ENCODE measurements at places on chromosomes 7 and 10.

- DNase-seq: no peak
These were observed 58.3 kb downstream of the SEMA3C start for GRCh38 chr7:80860554-80860953.

DNA sequence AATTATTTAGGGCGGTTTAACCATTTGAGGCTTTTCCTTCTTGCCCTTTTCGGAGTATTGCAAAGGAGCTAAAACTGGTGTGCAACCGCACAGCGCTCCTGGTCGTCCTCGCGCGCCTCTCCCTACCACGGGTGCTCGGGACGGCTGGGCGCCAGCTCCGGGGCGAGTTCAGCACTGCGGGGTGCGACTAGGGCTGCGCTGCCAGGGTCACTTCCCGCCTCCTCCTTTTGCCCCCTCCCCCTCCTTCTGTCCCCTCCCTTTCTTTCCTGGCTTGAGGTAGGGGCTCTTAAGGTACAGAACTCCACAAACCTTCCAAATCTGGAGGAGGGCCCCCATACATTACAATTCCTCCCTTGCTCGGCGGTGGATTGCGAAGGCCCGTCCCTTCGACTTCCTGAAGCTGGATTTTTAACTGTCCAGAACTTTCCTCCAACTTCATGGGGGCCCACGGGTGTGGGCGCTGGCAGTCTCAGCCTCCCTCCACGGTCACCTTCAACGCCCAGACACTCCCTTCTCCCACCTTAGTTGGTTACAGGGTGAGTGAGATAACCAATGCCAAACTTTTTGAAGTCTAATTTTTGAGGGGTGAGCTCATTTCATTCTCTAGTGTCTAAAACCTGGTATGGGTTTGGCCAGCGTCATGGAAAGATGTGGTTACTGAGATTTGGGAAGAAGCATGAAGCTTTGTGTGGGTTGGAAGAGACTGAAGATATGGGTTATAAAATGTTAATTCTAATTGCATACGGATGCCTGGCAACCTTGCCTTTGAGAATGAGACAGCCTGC is 3.1 kb downstream of the FZD1 start:
- no peak for DNase-seq

GRCh38 chr7:133754708-133755107 is 372.4 kb upstream of the LRGUK start:
- no peak for DNase-seq

GRCh38 chr10:92239600-92240288 is 51.1 kb downstream of the CPEB3 start:
- no peak for DNase-seq

GRCh38 chr10:122774231-122774630 is 71.4 kb downstream of the CUZD1 start:
- no peak for DNase-seq

GRCh38 chr7:91973639-91974038 is 33.0 kb downstream of the AKAP9 start:
- DNase-seq: no peak

DNA sequence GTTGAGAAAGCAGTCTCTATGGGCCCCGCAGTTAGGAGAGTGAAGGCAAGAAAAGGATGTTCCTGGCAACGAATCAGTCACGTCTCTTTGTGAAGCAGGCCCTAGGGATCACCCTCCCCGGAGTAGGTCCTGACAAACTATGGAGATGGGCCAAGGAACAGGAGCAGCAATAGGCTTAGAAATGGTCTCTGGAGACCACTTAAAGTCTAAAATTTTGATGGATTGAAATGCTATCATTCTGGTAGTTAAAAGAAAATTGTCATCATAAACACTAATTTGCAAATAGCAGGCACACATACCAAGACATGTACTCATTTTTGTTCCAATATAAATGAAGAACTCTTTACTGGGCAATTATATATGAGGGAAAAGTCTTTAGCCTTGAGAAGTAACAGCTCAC is 123.5 kb downstream of the ITGB8 start:
- no peak for DNase-seq

GRCh38 chr10:93464776-93465388 is 17.3 kb downstream of the MYOF start:
- no peak for DNase-seq

DNA sequence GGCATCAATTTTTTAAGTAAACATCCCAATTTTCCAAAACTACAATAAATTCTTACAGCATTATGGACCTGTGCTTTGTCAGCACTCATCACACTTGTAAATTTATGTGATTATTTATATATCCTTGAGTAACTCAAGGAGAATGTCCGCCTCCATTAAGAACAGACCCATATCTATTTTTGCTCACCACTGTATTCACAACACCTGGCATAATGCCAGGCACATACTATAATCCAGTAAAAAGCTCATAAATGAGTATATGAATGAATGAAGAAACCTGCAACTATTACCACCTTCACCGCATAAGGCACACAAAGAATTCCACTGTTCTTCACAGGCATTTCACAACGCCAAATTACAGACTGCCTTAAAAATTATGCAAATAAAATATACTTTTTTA is 46.9 kb downstream of the MINDY3 start:
- no peak for DNase-seq

DNA sequence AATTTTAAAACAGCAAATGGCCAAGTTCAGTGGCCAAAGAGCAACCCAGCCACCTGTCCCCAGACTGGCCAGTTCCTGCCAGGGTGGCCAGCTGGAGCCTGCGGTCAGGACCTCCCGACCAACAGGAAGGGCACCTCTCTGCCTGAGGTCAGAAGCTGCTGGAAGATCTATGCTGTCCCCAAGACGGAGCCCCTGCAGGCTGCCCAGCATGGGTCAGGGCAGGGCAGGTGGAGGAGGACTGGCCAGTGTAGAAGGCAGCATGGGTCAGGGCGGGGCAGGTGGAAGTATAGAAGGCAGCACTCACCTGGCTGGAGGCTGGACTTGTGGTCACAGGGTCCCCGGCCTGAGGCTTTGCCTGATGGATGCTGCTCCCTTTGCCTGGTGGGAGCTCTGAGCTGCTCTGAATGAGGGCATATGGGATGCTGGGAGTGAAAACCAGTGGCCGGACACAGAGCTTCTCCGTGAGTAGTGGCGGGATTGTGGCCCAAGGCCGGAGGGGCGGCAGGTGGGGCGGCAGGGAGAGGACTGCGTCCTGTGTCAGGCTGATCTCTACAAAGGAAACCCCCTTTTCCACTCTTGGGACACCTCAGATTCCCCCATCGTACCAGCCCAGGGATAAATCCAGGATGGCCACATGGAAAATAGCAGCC is 229.2 kb downstream of the TCERG1L start:
- no peak for DNase-seq

GRCh38 chr7:48006866-48007265 is 22.0 kb downstream of the SUN3 start:
- no peak for DNase-seq

- DNase-seq: no peak
These were observed 736.2 kb downstream of the PARD3 start for GRCh38 chr10:34078745-34079470.

- DNase-seq: no peak
These were observed 416.3 kb upstream of the COBL start for GRCh38 chr7:51732951-51733350.

DNA sequence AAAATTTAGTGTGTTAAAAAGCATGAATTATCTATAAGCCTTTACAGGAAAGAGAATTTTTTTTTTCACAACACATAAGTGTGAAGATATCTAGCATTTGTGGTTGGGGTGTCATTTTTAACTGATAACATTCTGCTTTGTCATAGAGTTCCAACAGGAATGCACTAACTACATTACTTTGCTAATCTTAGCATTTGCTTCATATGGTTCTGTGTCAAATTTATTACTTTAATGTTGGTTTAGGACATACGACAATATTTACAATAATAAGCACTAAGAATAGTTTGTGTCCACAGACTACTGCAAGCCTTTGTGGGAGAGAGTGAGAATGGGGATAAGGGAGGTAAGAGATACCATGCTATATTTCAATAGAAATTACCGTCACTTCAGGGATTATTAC is 40.6 kb upstream of the MAGI2 start:
- DNase-seq: no peak

GRCh38 chr10:50394832-50395231 is 143.5 kb upstream of the ASAH2 start:
- DNase-seq: no peak

GRCh38 chr7:93228302-93228701 is 2.0 kb upstream of the HEPACAM2 start:
- DNase-seq: no peak

- no peak for DNase-seq
These were observed 97.7 kb downstream of the TFEC start for GRCh38 chr7:115932880-115933279.

DNA sequence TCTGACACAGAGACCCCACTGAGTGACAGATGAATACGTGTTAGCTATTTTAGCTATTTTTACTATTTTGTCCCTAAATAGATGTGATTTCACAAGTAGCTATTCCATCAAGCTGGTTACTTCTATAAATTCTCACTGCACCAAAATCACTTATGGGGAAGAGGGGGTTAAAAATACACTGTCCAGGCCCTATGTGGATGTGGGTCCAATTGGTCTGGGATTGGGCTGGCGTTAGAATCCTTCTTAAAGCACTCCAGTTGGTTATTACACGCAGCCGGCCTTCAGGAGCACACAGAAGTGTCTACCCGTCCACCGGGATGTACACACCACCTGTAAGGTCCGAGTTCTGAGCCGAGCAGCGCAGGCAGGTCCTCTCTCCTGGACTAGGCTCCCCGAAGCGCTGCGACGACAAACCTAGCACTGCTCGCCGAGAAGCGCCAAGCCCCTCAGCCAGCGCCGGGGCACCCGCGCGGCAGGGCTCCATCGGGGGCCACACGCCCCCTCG is 222.3 kb upstream of the MKLN1 start:
- no peak for DNase-seq

DNA sequence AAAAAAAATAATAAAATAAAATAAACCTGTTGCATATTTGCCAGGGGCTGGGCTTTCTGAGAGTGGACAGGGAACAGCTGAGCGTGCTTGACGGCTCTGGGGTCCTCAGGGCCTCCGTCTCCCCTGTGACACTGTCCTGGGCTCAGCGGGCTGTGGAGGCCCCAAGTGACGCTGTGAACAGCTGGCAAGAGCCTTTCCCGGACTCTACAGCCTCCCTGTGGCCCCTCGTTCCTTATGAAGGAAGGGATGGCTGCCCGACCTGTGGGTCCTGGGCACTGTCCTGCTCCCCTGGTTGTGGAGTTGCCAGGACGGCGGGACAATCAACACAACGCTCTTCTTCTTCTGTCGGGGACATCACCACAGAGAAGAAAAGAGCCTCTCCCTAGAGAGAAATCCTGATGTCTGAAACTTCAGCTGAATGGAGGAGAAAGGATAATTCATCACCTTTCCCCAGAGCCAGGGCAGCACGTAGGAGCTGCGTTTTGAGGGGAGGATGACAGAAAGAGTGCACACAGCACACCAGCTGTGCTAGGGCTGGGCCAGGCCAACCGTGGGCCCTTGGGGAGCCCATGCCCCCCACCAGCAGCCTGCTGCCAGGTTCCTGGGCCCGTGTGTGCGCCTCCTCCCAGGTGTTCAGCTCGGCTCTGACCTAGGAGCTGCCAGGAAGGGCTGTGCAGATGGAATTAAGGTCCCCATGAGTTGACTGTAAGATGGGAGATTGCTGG is 45.4 kb downstream of the RBM17 start:
- no peak for DNase-seq

- no peak for DNase-seq
These were observed 258.1 kb upstream of the C7orf33 start for GRCh38 chr7:148332191-148333186.

DNA sequence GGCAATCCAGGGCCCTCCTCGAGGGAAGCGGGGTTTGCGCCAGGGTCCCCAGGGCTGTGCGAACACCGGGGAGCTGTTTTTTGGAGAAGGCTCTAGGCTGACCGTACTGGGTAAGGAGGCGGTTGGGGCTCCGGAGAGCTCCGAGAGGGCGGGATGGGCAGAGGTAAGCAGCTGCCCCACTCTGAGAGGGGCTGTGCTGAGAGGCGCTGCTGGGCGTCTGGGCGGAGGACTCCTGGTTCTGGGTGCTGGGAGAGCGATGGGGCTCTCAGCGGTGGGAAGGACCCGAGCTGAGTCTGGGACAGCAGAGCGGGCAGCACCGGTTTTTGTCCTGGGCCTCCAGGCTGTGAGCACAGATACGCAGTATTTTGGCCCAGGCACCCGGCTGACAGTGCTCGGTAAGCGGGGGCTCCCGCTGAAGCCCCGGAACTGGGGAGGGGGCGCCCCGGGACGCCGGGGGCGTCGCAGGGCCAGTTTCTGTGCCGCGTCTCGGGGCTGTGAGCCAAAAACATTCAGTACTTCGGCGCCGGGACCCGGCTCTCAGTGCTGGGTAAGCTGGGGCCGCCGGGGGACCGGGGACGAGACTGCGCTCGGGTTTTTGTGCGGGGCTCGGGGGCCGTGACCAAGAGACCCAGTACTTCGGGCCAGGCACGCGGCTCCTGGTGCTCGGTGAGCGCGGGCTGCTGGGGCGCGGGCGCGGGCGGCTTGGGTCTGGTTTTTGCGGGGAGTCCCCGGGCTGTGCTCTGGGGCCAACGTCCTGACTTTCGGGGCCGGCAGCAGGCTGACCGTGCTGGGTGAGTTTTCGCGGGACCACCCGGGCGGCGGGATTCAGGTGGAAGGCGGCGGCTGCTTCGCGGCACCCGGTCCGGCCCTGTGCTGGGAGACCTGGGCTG is 26.0 kb downstream of the PRSS2 start:
- no peak for DNase-seq

DNA sequence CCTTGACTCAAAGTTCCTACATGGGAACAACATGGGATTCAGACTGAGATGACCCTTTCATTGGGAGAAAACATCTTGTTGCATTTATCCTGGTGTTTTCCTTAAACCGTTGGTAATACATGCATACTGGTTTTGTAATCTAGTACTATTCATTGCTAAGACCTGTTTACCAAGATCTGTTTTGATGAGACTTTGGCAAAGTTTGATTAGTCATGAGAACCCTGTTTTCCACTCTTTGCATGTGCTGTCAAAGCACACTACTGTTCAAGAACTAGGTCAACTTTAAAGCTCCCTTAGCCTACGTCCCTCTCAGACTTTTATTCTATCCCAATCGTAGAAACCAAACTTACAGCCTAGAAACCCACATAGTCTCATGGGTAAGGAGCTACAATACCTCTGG is 650.9 kb downstream of the GATA3 start:
- no peak for DNase-seq

- no peak for DNase-seq
These were observed 14.4 kb upstream of the YWHAG start for GRCh38 chr7:76372984-76373833.

DNA sequence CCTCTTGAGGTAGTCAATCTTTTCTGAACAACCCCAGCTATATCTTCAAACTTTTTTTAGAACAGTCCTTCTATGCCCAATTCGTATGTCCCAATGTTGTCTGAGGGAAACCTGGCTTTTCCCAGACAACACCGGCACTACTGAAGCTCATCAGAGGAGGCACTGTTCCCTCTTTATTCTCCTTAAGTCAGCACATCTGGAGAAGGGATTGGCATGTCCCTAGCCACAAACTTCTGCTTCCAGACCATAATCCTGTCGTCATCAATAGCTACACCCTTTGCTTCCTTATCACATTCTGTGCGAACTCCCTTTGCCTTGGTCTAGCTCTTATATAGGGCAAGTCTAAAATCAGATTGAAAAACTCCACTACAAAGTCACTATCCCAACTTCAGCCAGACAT is 22.9 kb downstream of the PON3 start:
- DNase-seq: no peak

- DNase-seq: no peak
These were observed 5.2 kb downstream of the NMT2 start for GRCh38 chr10:15163253-15163828.

GRCh38 chr7:142450695-142451094 is 192.8 kb upstream of the PRSS58 start:
- DNase-seq: no peak

Data from activated T-helper 1 cell treated with anti-CD3 and anti-CD28 coated beads, Interleukin-2, amount 50 U/mL, for 16 hours (primary cell).